ENCODE measurements at places on chromosomes 2 and 18.

DNA sequence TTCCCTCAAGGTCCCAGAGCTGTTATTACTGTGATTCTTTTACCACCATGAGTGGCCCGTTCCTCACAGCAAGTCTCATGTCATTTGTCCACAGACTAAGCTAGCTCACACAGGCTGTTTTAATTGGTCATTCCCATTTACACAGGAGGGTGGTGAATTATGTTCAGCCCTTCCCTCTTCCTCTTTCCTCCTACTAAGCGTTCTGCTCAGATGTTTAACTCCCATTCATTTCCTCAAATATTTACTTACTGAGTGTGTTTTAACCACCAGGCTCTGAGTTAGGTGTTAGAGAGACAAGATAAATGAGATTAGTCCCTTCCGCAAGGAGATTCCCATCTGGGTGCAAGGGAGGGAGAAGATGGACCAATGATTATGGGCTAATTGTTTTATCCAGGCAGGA lies 403.6 kb upstream of the ACVR2A start:
- no peak for DNase-seq

DNA sequence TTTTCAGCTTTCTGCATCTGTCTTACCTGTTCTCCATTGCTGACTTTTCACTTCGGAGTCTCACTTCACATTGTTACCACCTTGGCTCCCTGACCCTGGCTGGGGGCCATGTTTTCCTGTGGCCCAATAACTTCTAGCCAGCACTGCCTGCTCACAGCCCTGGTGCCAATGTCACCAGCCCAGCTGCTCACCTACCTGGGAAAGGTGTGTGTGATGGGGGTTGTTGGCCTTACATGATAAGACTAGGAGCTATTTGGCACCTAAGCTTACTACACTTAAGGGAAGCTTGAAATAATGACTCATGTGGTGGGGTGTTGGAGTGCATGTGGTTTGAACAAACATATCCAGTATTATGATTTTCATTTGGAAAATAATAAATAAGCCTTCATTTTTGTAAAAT lies 37.5 kb upstream of the PGAP1 start:
- no peak for DNase-seq

DNA sequence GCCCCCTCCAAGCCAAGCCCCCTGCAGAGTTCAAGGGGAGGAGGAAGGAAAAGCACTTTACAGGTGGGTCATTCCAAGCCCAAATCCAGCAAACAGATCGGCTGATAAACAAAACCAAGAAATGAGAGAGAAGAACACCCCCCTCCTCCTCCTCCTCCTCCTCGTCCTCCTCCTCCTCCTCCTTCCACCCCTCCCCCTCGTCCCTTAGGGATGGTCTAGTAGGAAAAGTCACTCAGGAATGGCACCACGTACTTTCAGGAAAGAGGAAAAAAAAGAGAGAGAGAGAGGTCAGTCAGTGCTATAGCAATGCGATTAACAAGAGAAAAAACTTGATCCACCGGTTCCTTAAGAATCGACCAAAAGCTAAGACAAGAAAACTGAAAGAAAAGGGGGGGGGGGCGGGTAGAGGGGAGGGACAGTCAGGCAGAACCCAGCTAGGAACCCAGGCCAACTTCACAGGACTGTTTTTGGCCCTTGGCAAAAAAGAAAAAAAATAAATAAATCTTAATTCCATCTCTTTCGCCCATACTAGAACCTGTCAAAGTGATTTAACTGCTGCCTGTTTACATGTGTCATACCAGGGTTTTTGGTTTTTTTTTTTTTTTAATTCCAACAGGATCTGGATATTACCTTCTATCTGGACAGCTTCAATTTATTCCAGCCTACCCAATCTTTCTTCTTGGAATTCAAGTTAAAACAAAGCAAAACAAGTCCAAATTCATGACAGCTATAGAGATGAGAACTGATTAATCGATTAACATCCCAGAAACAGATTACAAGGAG lies 906 bp downstream of the IKZF2 start:
- DNase-seq, result peak; percentile 8

- peak; percentile 21 for DNase-seq
Observed at GRCh38 chr2:164697688-164698461, 76.6 kb upstream of the GRB14 start.

DNA sequence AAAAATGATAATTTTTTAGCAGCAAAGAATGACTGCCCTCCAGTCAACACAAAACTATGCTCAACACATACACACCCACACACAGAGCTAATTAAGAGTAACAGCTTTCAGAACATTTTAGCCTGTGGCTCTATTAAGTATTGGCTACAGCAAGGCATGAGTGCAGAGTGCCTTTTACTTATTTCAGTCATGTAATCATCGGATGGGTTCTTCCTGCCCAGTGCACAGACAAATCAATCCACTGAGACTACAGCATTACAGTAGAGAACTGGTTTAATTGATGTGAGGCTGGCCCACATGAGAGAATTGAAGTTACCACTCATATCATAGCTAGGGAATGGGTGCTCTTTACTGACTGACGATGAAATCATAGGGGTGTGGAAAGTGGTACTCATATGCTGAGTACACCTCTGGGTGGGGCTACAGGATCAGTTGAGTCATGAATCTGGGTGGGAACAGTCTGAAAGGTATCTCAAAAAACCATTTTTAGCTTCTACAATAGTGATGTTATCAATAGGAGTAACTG lies 241.0 kb downstream of the FSIP2 start:
- peak; percentile 74 for DNase-seq

- peak; percentile 25 for DNase-seq
Observed at GRCh38 chr2:201959626-201960025, 74.0 kb upstream of the FZD7 start.

DNA sequence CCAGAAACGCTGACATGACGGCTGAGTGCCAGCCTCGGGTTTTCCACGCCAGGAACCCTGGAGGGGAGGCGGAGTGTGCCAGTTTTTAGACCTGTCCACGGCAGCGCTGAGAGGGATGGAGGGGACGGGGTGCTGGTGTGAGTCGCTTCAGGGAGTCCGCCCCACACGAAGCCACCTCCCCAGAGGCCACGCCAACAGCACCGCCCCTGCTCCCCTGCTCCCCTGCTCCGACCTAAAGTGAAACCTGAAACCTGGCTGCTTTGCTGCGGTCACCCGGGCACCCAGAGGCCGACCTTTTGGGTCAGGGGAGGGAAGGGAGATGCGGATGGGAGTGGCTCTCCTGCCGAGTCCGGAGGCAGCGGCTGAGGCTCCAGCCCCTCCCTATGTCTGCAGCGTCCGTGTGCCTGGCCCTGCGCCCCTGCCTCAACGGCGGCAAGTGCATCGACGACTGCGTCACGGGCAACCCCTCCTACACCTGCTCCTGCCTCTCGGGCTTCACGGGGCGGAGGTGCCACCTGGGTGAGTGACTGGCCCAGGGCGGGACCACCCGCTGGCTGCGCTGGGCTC lies 38.1 kb downstream of the SNED1 start:
- DNase-seq, result peak; percentile 17

GRCh38 chr2:149021271-149021719 lies 17.2 kb upstream of the LYPD6B start:
- no peak for DNase-seq

Data from A172 (cell line).